ENCODE measurements at places on chromosomes 4 and X.

DNA sequence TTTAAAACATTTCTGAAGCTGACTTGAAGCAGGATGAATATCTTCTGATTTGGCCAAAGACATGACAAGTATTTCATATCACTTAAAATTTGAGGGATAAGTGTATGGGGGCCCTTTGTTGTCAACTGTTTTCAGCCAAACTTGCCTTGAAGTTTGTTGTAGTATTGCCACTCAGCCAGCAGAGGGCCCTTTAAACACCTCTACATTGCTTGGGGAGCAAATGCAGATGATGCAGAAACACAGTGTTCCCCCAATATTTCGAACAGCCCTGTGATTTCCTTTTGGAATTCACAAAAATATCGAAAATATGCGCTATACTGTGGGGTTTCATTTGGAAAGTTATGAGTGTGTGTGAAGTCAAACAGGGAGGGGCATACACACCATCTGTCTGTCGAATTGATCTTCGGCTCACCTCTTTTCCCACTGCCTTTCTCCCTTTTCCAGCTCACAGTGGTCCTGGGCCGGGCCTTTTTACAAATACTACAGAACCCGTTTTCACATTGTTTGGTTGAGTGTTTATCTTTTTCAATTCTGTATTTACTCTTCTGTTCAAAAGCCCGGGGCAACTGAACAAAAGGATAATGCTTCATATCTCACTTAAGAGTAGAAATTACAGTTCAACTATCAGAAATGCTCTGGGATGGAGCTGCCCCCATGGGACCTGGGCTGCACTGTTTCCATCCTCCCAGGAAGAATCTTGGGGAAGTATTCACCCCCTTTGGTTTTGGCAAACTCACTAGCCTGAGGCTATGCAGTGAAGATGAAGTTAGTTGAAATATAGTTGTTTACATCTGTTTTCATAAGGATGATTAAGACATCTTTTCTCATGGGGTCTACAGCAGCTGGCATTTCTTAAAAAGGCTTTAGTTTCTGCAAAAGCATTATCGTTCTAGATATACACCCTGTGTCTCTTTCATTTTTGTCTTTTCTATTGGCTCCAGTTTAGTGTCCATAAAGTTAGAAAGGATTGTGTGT is 137.6 kb downstream of the EGF start:
- peak; percentile 1 for DNase-seq

GRCh38 chrX:29947225-29947624 is 268.1 kb upstream of the MAGEB2 start:
- DNase-seq: no peak

GRCh38 chr4:142696334-142697122 is 149.6 kb downstream of the INPP4B start:
- no peak for DNase-seq

- DNase-seq: no peak
These were observed 6.8 kb upstream of the SLC25A6 start for GRCh38 chrX:1398431-1399340.

DNA sequence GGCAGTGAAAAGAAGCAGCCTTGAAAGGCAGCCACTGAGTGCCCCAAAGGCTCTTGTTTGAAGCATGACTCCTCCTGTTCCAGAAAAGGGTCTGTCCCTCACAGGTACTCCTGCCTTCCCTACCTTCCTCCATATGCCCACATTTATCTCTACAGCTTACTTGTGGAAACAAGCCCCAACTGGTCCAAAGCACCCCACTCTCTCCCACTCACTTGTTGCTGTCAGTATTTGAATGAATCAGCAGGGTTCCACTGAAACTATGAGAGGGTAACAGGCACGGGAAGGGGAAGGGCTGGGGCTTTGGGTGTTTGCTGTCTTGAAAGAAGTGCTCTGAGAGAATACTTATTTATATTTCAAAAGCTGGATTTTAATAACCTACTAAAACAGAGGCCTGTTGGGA is 34.9 kb downstream of the GPR143 start:
- DNase-seq: no peak

GRCh38 chr4:89269121-89269666 is 38.4 kb downstream of the GPRIN3 start:
- no peak for DNase-seq

GRCh38 chr4:48340276-48340964 is 909 bp upstream of the SLAIN2 start:
- DNase-seq: no peak

DNA sequence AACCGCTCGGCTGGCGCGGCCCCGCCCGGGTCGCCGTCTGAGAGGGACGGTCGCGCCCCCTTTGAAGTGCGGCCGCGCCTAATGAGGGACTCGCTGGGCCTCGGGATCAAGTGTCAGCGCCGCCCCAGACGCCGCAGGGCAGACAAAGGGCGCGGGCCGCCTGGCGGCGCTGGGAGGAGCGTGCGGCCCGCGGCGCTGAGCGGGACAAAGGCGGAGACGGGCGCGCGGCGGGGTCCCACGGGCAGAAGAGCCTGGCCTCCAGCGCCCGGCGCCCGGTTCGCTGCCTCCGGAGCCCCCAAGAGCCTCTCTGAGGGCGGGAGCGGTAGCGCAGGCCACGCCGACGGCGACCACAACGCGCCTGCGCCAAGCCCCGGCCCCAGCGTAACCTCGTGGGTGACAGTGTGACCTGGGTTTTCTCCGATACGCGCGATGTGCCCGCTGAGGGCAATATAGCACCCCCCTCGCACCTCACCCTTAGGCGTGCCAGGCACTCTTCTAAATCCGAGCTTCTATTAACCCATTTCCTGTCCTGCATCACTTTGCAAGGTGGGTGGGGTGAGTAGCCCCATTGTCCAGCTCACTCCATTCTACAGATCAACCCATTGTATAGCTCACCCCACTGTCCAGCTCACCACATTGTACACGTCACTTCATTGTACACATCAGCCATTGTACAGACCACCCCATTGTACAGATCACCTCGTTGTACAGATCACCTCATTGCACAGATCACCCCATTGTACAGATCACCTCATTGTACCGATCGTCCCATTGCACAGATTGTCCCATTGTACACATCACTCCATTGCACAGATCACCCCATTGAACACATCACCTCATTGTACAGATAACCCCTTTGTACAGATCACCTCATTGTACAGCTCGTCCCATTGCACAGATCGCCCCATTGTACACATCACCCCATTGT is 33.7 kb upstream of the STX18 start:
- DNase-seq: no peak

GRCh38 chr4:97656044-97656720 is 487.1 kb downstream of the STPG2 start:
- no peak for DNase-seq

- no peak for DNase-seq
These were observed 763 bp downstream of the PYURF start for GRCh38 chr4:88522702-88523324.

- DNase-seq: no peak
These were observed 41.0 kb downstream of the AMELX start for GRCh38 chrX:11334165-11334564.

DNA sequence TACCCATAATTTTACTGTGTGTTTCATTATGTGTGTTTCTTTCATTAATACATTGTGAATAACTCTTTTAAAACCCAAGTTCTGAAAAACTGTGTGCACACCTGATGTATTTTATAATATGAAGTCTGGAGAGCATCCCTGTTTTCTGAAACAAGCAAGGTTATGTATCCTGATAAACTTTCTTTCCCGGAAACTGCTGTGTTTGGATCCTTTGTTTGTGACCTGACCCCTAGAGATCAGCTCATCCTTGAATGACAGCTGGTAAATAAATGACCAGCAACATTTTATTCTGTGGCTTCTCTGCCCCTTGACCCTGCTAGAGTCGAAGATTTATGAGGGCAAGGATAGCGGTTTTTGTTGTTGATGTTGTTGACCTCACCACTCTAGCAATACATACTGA is 535.6 kb upstream of the ZFP42 start:
- DNase-seq: no peak
